ENCODE measurements at places on chromosomes 6 and 20.

DNA sequence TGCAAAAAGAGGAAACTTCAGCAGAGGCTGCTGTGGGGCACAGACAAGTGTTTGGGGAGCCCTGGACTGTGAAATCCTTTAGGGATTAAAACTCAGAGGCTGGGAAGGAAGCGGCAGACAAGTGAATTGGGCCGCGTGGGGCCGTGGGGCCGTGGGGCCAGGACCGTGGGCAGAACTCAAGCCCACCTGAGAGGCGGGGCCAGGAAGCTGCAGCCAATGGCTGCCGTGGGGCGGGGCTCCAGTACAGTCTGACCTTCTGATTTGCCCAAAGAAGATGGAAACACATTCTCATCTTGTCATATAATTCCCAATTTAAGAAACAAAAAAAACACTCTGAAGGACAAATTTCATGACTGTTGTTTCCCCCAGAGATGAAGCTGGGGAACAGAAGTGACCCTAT lies 55.4 kb downstream of the ANKRD60 start:
- no peak for DNase-seq

GRCh38 chr6:44050872-44051505 lies 76.3 kb downstream of the MRPL14 start:
- DNase-seq, result no peak

DNA sequence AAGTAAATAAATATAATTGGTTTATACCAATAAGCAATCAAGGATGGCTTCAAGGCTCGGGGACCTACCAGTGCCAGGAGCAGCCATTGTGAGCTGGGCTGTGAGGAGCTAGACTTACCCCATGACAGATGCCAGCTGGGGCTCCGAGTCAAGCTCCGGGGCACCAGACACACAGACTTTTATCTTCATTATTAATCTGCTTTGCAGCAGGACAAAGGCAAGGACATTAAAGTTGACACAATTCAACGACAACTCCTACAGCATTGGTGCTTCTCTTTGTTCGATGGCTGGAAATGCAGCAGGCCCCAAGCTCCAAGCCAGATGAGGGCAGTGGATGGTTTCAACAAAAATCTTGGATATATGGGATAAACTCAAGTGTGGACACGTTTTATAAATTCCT lies 68.3 kb downstream of the CD24 start:
- DNase-seq, result no peak

DNA sequence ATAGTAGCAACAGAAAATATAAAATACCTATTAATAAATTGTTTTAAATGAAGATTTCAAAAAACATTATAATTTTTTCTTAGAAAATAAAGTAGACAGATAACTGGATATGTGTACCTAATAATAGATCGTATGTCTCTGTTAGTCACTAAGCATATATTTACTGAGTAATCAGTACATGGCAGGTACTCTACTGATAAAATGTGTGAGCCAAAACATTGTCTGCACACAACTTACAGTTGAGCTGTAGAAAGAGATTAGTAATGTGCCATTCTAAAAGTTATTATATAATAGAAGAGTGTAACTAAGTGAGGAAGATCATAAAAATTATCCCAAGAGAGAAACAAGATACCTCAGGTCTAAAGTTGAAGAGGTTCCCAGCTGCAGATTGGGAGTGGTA lies 929.9 kb upstream of the EPHA7 start:
- no peak for DNase-seq

GRCh38 chr6:84432619-84433018 lies 205.2 kb upstream of the CEP162 start:
- no peak for DNase-seq

GRCh38 chr6:44073612-44074438 lies 53.4 kb downstream of the MRPL14 start:
- peak; percentile 19 for DNase-seq

DNA sequence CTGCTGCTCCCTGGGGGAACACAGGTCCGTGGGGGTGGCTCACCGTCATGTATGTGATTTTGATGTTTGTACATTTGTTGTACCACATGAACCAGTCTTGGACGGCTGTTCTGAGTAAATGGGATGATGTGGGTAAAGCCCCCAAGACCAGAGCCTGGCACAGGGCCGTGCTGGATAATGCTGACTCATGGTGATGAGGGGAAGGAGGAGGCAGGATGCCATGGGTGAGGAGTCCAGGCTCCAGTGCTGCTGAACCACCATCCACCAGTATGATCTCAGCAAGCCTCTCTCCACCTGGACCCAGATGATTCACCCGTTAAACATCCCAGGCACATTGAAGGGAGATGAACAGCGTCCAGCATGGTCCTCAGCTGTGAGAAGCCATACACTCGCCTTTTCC lies 9.6 kb upstream of the APCDD1L start:
- no peak for DNase-seq

GRCh38 chr6:100339574-100340255 lies 125.0 kb downstream of the SIM1 start:
- no peak for DNase-seq

DNA sequence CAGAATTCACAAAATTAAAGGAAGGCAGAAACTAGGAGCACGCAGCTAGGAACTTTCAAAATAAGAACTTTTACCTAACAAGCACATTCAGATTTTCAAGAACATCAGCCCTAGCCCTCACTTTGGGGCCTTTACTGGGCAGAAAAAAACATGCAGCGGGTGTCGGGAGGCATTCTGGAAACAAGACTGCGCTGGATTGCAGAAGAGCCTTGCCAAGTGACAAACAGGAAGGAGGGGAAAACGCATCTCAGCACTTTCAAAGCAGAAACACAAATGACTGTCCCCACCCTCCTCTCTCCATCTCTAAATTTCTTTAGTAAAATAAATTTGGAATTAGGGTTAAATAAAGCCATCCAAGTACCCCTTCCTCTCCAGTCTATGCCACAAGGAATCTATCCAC lies 74.6 kb upstream of the RREB1 start:
- DNase-seq, result no peak

DNA sequence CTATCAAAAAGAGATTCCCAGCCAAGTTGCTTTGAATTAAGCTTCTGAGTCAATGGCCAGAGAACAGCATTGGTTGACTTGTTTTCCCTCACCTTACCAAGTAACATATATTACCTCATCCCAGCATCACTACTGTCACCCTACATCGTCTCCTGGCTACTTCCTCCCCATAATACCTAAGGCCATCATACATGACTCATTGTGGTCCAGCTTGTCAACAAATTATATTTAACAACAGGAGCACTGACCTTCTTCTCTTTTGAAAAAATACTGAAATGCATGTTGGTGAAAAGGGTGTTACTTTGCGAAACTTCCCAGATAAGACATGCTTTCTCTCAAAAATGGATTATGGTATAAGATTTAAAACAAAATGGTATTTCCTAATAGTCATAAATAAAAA lies 106.9 kb downstream of the TBX18 start:
- no peak for DNase-seq

DNA sequence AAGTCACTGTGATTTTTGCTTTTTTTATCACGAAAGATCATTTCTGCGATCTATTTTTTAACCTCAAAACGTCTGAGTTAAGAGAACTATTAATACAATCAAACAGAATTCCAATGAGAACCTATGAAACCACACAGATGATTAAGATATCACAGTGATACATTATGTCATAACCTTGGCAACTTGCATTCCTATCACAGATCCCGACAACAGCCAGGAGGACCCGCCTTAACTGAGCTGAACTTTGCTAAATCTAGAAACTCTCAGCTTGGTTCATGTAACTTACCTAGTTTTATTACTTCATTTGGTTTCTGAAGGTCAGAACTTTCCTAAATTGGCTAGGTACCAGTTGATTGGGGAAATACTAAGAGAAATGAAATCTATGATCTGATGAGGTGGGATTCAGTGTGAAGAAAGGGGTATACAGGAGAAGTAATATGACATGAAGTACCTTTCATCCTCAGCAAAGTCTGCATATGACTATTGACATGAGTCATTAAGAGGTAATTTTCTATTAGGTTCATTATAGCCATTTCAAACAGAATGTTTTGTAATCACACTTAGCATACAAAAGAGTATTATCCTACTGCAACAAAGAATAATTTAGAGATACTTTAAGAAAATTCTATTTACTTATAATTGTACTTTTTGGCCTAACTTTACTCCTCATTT lies 11.2 kb downstream of the LYRM4 start:
- DNase-seq, result no peak

DNA sequence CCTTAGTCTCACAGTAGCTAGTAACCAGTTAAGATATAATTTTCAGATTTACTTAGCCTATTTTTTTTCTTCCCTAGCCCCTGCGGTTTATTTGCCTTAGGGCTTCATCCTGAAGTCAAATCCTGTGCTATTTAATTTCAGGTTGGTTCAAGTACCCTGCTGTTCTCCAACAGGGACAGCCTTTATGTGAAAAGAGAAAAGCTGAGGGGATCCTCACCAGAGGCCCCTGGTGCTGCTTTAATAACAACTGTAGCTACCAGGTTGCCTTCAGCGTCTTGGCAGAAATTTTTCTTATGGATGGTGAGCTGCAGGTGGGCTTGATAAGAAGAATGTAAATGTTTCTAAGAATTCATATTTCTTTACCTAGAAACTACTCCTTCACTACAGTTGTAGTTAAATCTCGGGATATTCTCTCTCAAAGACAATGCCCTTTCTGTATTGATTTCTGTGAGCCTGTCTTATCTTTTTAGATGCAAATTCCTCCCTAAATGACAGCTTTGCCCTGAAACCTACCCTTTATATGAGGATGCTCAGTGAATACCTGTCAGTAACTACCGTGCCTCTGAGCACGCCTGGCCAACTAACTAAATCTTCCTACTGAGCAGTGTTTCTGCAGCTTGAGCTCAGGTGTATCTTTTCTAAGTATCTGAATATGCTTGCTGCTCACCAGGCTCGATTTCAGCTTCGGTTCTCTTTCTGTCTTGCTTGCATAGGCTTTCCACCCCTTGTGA lies 320.5 kb downstream of the MMUT start:
- no peak for DNase-seq

DNA sequence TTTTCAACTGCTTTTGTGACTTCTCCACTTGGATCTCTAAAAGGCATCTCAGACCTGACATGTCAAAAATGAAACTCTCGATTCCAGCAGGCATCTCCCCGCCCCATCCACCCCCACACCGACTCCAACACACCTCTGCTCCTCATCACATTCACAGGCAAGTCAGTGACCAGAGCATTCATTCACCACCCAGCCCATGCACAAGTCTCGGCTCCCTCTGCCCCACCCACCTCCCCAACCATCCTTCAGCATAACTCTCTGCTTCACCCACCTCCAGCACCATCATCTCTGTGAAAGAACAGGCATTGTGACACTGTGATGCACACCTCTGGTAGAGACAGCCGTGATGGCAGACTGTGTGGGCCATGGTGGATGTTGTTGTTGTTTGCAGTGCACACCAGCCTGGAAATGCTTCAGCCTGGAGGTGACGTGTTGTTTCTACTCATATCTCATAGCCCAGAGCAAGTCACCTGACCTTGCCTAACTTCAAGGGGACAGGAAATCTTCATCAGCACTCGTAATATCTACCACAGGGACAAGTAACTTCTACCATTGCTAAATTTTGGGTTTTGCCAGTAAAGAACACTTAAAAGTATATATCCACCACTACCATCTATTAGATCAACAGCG lies 56.5 kb downstream of the ANKRD60 start:
- DNase-seq, result no peak

DNA sequence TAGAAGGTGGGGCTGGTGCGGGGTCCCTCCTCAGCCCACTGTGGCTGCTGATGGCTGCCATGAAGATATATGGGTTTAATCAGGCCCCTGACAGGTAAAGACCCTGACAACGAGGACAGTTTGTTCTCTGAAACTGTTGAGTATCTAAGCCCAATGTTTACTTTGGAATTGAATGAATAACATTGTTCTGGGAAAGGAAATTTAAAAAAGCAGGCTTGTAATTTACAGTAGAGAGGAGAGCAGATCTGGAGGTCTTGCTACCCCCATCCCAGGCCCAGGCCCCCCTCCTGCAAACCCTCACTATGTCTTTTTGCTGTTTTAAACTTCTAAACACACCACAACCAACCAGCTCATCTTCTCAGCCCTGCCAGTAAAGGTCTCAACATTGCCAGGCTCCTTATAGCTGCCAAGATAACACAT lies 171.3 kb downstream of the CDC5L start:
- no peak for DNase-seq

DNA sequence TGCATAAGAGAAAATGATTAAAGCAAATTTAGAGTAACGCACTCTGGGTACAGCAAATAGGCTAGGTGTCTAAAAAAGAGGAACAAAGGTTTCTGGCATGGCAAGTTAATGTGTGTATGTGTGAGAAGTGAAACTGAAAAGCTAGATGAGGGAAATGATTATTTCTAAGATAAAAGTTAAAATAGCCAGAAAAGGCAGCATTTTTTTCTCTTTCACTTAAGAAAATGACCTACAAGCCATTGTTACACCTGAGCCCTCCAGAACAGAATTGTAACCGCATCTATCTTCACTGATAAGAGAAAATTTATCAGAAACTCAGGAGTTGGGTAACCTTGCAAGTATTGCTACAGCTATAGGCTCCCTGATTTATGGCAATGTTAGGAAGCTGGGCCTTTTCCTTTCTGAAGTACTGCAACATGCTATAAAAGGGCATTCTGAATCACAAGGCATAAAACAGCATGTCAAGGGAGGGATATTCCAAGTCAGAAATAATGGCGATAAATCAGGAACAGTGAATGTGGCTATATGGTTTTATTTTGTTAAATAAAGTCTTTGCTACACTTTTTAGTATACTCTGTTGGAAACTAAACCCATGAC lies 395.3 kb downstream of the TBC1D32 start:
- no peak for DNase-seq

DNA sequence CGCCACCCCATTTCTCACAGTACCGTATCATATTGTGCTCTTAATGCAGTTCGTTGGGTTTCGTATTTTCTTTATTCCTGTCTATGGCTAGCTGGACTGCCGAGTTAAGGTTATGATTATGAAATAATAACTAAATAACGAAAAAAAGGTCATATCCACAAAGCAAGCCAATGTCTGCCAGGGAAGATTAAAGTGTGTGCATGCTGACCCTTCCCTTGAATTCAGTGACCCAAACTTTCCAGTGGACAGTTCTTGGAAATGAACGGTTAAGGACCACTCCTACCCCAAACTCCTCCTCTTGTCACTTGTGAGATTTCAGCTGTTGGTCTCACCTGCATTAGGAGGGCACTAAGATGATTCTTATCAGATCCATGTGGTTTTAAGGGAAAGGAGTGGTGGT lies 171.6 kb downstream of the ZNF217 start:
- DNase-seq, result no peak

GRCh38 chr6:149354009-149354408 lies 36.5 kb downstream of the TAB2 start:
- DNase-seq, result no peak

DNA sequence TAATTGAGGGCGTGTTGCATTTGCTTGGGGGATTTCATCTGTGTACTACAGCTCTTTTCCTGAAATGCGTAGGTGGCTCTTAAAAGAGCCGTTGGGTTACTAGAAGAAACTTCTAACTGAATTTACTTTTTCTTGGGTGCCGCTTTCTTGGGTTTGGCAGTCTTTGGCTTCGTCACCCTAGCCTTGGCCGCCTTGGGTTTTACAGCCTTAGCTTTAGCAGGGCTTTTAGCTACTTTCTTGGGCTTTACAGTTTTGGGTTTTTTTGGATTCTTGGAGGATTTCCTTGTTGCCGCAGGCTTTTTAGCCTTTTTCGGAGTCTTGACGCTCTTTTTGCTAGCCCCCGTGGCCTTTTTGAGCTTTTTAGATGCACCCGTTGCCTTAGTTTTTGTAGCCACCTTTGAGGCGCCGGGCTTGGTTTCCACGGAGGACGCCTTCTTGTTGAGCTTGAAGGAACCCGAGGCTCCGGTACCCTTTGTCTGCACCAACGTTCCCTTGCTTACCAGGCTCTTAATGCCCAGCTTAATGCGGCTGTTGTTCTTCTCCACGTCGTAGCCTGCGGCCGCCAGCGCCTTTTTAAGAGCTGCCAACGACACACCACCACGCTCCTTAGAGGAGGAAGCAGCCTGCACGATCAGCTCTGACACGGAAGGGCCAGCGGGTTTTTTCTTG lies 54.5 kb downstream of the TRIM38 start:
- no peak for DNase-seq

All from posterior cingulate gyrus (tissue), 11 donors.